ENCODE measurements at places on chromosomes 3 and 15. TPM values are rescaled to one million over a fixed set of nuclear protein-coding genes. Genes with fewer than 3 reads are reported as not detected.

DNA sequence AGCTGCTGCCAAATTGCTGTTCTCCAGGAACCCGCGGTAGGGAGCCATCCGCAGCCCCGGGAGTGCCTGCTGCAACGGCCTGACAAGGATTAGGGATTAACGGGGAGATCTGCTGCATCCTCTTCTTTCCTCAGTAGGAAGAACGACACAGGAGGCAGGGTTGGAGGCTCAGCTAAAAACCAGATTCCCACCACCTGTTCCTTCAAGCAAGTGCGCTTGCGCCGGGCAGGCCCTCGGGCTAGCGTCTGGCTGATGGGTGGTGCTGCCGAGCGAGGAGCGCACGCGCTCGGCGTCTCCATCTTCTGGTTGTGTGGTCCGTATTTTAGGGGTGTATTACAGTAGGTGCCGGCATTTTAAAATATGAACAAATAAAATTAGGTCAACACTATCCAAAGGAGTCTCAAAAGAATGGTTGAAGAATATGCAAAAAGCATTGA is 25.4 kb upstream of the SLC25A26 start:
- DNase-seq, result peak; percentile 57

Gene GP5
- 0.38 TPM for total RNA-seq

- DNase-seq, result no peak
These were observed 12.1 kb downstream of the USF3 start for GRCh38 chr3:113684271-113684819.

DNA sequence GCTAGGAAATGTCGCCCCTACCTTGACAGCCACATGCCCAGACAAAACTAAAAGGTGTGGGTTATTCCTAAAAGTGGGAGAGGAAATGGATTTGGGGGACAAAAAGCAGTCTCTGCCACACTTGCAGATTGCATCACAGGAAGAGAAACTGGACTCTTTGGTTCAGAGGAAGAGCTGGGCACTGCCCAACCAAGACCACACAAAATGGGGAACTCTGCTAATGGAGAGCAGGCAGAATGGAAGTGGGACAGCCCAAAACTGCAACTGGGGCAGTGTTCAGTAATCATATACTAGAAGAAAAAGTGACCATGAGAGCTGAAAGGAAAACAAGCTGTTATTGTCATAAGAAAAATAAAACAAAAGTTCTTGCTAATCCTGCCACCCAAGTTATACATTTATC is 138.9 kb upstream of the FRMD4B start:
- DNase-seq, result no peak

Gene GHRL
- 2.5 TPM for total RNA-seq

DNA sequence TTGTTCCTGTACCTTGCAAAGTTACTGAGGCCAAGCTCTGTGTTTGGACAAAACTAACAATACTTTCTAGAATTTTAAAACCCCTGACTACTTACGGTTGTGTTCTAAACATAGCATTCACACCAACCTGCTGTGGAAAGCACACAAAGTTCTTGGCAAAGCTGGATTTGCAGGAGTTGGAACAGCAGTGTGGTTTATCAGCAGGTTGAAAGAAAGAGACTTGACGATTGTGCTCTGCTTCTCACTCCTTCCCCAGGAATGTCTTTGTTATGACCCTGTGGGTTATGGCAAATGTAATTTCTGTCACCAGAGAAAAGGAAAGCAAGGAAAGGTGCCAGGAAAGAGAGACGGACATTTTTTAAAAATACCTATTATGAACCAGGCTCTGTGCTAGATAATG is 165.5 kb upstream of the TGFBR2 start:
- no peak for DNase-seq

Gene C3orf85
- not detected for total RNA-seq

DNA sequence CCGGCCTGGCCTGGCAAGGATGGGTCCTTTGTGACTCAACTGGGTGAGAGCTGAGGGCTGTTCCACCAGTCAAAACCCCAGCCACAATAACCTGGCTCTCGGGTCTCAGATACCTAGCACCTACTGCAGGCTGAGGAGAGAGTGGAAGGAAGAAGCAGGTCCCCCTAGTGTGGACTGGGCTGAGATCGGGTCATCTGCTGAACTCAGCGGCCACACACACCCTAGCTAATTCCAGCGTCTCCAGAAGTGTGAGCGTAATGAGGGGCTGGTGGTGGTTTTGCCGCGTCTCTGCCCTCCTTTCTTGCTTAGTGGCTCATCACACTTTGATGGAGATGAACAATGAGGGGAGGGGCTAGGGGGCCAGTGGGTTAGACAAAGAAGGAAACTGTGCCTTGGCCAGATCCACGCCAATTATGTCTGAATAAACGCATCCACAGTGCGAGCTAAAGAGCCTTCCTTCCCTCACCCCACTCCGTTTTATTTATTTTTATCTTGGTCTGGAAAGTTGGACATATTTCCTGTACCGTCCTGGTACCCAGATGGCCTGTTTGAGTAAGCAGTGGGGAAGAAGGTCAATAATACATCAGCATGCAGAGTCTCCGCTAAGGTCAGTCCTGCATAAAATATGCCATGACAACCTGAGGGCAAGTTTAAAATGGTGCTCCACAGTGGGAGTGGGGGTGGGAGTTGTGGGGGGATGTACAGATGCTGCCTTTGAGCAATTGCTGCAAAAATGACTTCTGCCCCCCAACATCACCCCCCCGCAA is 370.0 kb downstream of the WDR72 start:
- DNase-seq, result no peak

- peak; percentile 25 for DNase-seq
These were observed 193.9 kb downstream of the XXYLT1 start for GRCh38 chr3:195076981-195077610.

DNA sequence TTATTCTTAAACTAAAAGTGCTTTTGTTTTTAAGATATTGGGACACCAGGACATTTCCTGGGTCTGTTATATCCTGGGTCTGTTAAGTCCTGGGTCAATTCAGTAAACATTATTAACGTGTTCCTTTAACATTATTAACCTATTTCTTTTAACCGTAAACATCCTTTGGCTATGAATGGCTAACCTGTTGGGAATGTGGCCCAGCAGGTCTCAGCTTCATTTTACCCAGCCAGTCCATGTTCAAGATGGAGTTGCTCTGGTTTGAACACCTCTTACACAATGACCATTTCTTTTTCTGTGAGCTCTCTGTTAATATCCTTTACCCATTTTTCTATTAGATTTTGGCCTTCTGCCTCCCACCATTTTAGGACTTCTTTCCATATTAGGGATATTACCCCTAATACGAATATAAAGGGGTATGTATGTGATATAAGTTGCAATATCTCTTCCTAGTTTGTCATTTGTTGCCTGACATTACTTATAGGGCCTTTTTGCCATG is 88.9 kb upstream of the NEDD4 start:
- no peak for DNase-seq

DNA sequence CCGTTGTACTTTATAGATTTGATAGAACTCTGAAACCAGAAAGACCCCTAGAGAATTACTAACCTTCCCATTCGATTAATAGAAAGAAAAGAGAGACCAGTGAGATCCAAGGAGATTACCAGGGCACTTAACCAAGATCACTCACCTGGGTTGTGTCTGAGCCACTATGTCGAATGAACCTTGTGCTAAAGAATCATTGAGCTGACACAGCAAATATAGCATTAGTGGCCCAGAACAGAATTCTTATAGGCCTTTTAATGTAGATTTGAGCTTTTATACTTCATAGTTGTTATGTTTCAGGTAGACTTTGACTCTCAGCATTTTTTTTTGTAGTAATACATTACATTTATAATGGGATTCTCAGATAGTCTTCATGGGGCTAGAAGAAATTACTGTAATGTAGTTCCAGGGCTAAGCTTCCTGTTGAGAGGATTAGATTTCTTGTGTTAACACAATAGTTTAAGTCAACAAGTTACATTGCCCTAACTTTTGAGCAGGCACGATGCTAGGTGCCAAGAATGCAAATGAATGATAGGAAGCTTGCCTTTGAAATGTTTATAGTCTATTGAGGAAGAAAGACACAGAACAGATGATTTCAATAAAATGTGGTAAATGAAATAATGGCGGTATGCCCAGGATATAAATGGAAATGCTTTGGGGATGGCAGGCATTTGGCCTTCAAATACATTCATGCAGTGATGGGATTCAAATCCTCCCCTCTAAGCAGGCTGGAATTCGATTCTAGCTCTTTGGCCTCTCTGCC is 24.4 kb upstream of the ABHD10 start:
- DNase-seq, result no peak

DNA sequence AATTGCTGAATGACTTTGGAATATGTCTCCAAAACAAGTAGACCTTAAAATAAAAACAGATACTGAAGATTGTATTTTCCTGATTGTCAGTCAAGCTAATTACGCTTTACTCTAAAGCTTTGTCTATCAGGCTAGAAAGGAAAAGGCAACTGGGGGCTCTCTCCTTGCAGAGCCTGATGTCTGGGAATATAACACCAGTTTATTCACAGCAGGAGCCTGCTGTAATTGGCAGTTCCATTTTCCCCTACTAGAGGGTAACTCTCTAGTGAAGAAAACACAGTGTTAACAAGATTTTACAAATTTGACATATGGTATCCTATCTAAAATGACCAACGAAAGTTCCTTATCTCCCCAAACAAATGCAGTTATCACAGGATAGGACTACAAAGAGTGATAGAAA is 158.8 kb downstream of the PDZRN3 start:
- no peak for DNase-seq

Gene FOXB1
- total RNA-seq, result not detected

- DNase-seq, result no peak
These were observed 401.1 kb downstream of the NAALADL2 start for GRCh38 chr3:175260145-175260794.

Gene ARGFX
- not detected for total RNA-seq

DNA sequence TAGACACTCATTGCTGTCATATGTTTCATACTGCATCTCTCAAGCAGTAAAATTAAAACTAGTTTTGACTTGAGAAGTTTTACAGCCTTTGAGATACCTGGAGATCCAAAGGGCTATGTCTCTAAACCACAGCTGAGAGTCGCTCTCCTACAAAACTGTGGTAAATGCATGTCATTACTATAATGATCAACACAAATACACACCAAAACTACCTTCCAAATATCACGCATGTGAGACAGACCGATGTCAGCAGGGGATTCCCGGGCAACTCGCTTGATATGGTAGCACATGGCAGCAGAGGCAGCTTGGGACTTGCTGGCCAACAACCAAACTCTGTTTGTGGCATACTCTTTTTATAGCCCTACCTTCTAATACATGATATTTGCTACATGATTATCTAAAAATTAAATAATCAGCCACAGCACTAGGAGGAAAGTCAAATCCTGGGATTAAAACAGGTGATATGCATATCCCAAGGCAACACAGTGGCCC is 56.3 kb downstream of the PDZRN3 start:
- DNase-seq, result no peak

DNA sequence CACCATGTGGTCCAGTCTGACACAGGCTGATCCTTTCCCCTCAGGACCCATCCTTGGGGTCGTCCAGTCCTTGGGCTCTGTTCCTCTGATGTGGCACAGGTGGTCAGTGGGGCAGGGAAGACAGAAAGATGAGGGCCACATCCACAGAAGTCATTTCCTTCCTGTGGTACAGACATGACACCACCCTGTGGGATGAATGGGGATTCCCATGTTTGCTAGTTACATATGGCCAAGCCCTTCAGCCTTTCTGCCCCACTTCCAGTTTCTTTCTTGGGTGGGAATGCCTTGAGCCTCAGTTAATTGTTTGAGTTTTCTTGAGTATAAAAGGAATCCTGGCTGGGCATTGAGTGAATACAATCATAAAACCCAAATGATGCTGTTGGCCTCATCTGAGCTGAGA is 284.7 kb upstream of the CTDSPL start:
- no peak for DNase-seq

DNA sequence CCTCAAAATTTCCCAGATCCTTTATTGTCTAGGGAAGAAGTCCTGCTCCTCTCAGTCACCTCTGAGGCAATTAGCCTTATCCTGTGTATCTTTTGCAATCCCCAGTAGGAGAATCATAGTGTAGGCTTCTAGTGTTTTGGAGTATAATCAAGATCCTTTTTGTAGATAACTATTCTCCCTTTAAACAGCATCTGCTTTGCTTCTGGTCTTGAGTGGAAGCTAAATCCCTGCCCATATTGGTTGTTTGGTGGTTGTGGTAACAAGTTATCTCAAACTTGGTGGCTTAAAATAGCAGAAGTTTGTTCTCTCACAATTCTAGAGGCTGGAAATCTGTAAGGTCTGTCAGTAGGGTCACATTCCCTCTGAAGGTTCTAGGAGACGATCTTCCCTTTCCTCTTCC is 217.5 kb upstream of the RASGRP1 start:
- no peak for DNase-seq

DNA sequence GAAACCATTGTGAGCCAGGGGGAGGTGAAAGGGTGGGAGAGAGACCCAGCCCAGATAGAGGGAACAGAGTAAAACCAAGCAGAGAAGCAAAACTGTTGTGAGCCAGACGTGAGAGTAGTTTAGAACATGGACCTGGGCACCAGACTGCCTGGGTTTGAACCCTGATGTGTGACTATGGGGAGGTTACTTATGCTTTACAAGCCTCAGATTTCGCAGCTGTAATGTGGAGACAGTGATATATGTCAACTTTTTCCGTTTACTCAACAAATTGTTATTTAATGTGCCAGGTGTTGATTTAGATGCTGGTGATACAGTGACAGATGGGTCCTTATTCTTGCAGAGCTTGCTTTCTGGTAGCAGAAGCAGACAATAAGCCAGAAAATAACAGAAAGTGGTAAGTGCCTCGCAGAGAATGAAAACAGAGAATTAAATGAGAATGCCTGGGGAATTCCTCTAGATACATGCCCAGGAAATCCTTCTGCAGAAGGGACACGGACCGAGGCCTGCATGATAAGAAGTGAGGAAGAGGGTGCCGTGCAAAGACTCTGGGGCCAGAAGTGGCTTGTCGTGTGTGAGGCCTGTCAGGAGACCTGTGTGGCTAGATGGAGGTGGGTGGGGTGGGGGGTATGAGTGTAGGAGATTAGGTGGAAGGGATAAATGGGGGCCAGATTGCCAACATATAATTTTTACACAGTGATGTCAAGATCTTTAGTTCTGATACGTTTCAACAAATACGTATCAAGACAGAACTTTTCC is 15.0 kb downstream of the KAT2B start:
- no peak for DNase-seq

DNA sequence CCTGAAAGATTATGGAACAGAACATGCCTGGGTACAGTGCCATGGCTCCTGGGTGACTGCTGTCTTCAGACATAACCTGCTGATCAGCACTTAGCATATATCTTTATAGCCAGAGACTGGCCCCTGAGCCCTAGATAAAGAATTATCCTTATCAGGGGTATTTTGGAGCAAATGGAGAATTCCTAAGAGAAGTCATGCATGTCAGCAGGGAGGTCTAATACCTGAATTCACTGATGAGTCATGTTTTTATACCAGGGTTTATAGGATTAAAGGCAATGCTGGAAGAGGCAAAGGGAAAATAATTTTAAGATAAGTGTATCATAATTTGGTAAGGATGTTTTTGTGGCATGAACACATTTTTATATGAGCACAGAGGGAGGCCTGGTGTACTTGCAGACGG is 159.8 kb downstream of the ADAMTSL3 start:
- no peak for DNase-seq

- DNase-seq, result no peak
These were observed 36.1 kb upstream of the ARHGEF26 start for GRCh38 chr3:154085071-154085470.

Gene COL6A5
- 4.5 TPM for total RNA-seq

Gene B3GNT5
- total RNA-seq, result 30.8 TPM

Gene KNSTRN
- 20.1 TPM for total RNA-seq
